Activated CD8-positive, alpha-beta memory T cell treated with anti-CD3 and anti-CD28 coated beads, Interleukin-2, amount 10 ng/mL, durations not matched to agents 7 days and 5 days (primary cell): ENCODE measurements at places on chromosomes 6 and 20. TPM values are rescaled to one million over a fixed set of nuclear protein-coding genes. Genes with fewer than 3 reads are reported as not detected.

The IRAK1BP1 gene
- 3.0 TPM for total RNA-seq

The GDAP1L1 gene
- total RNA-seq = not detected

The SALL4 gene
- 0.06 TPM for total RNA-seq

The MAP7 gene
- 0.29 TPM for total RNA-seq

The HLA-DQA1 gene
- total RNA-seq = 143 TPM

The NPEPL1 gene
- 19.3 TPM for total RNA-seq

The HLA-DQB1 gene
- 89.8 TPM for total RNA-seq

The SUMO4 gene
- 7.4 TPM for total RNA-seq

The BPIFB4 gene
- total RNA-seq = not detected

The SCUBE3 gene
- 0.12 TPM for total RNA-seq

The TRAPPC3L gene
- total RNA-seq = not detected

The C20orf141 gene
- total RNA-seq = not detected

The PHACTR1 gene
- total RNA-seq = 2.2 TPM

The NECAB3 gene
- total RNA-seq = 34.0 TPM

The RSPH9 gene
- total RNA-seq = not detected

The TAAR2 gene
- not detected for total RNA-seq

The EPHA7 gene
- total RNA-seq = not detected

The MACROD2 gene
- not detected for total RNA-seq
